ENCODE measurements at places on chromosomes 11 and 22.

DNA sequence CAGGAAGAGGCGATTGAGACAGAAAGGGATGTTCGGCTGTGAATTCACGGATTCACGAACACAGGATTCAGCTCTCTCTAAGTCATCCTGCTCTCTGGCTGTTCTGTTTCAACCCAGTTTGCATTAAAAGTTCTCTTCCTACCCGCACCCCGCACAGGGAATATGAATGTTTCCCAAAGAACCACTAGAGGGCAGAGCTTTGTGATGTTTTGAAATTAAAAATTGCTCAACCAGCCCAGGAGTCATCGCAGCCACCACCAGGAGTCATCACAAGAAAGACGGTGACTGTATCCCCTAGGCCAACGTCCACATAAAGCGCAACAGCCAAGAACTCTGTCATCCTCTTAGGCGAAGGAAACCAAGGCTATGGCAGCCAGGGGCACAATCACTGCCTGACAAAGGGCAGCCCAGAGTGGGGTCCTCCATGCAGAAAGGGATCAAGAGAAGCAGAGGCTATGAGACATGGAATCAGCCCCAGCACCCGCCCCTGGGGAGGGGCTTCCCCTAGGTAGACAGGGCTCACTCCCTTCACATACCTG, 122.4 kb downstream of the WT1 start:
- DNase-seq, result peak; percentile 11

- no peak for DNase-seq
Measured at GRCh38 chr11:26702406-26702805, 19.5 kb downstream of the SLC5A12 start.

DNA sequence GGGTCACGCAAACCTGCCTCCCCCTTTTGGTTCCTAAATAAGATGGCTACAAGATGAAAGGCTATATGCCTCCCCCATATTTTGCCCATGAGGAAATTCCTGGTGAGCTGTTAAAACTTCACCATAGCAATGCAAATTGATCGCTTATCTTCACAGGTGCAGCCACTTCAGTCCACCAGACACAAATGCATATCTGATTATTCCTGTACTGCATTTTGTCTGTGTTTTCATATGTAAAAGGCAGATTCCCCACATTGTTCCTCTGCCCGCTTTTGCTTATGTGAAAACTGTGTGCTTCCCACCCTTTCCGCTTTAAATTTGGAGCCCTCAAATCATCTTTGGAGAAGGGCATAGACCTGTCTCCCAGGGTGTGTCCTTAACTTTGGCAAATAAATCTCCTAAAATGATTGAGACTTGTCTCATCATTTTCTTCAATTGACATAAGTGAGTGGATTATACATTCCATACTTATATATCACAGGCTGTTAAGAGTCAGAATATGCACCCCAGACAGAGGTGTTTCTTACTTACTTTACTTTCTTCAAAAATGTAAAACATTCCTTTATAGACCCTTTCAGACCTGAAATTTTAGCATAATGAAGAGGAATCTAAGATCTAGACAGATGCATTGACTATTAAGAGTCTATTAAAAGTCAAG, 116.4 kb downstream of the CASP12 start:
- DNase-seq, result no peak

DNA sequence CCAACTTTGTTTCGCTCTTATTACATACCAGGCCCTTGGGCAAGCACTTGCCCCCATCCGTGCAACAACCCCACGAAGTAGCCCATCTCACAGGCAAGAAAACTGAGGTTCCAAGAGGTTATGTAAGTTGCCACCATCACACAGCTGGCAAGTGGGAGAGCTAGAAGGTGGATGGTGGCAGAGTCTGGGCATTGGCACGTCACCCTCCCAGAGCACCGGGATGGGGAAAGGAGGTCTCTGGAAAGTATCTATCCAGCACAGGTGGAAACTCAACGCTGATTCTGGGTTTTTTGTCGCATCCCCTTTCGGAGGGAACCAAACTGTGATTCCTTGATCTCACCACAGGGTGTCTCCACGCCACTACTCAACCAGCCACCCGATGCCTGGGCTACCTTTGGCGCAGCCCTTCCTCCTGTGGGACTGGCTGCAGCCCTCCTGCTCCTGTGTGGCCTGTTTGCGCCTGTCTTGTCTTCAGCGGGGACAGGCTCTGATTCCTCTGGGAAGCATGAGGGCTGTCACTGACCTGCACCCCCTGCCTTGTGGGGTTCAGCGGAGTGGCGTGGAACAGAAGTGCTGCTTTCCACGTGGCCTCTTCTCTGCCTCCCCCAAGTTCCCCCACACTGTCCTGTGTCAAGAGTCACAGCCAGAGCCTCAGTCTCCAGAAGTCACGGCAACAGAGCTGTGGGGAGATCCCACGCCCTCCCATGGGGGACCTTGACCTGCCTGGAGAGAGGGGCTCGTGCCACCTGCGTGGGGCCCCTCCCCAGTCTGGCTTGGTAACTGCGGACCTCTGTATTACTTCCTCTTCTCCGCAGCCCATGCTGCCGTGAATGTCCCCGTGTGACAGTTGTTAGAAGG, 34.4 kb upstream of the TRIM29 start:
- DNase-seq, result peak; percentile 30

DNA sequence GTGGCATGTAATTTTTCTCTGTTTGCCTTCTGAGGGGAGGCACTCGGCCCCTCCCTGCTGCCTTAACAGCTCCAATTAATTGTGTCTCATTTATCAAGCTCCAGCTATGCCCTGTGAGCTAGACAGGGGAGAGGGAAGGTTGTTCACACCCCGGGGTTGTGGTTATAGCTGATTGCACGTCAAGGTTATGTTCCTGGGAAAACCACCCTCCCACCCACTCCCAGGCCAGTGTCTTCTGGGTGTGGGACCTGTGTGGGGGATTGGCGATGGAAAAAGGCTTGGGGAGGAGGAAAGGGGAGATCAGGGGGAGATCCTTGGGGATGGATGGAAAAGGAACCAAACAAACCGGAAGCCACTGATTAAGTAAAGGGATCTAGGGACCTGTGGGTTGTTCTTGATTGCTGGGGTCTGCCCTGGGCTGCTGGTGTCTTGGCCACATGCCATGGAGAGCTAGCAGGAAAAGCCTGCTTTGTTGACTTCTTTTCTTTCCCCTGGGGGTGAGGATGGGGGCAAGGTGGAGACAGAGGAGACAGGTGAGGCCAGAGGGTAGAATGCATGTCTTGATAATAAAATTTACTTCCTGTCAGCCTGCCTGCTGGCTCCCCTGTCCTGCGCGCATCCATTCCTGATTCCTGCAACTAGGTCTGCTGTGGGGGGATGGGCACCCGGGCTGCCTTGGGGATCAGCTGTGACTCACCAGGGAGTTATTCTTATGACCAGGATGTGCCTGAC, 13.5 kb upstream of the SORL1-AS1 start:
- peak; percentile 91 for DNase-seq
